Thoracic aorta (tissue), 2 donors: ENCODE measurements at places on chromosomes 13 and 19. TPM values are rescaled to one million over a fixed set of nuclear protein-coding genes. Genes with fewer than 3 reads are reported as not detected.

GRCh38 chr13:100876044-100876403 lies 201.4 kb upstream of the TMTC4 start:
- no peak overlapping the region for H3K27ac ChIP-seq
- H3K4me3 ChIP-seq, result no peak overlapping the region
- DNase-seq, result no peak

DNA sequence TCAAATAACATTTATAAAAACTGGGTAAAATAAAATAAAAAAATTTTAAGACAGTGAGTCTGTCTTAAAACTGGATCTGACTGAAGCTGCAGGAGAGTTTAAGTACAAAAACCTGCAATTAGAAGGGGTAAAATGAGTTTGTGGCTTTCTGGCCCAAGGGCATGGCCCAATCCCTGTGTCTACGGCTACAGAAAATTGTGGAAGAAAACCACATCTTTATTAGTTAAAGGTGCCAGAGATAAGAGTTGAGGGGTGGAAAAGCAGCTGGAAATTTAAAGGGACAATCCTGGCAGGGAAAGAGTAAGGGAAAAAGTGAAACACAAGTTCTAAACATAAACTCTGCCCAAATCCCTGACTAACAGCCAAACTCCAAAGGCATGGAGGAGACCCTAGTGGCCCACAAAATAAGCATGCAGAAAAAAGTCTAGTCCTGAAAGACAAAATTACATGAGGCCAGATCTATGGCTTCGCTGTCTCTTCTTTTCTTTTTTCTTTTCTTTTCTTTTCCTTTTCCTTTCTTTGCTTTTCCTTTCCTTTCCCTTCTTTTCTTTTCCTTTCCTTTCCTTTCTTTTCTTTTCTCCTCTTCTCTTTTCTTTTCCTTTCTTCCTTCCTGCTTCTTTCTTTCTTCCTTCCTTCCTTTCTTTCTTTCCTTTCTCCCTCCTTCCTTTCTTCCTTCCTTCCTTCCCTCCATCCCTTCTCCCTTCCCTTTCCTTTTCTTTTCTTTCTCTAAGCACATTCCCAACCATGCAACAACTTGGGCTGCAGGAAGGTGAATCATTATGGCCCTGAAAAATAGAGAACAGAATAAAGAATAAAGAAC lies 23.5 kb upstream of the DLEU7 start:
- no peak overlapping the region for H3K27ac ChIP-seq
- H3K4me3 ChIP-seq, result no peak overlapping the region
- no peaks in the 10 kb centered on the region for H3K27me3 ChIP-seq
- no peak for DNase-seq
- no peaks in the 10 kb centered on the region for H3K4me1 ChIP-seq
- no peaks in the 10 kb centered on the region for H3K36me3 ChIP-seq

- peaks cover 28% of the 10 kb centered on the region for H3K4me1 ChIP-seq
- H3K36me3 ChIP-seq, result peaks cover 17% of the 10 kb centered on the region
- H3K27ac ChIP-seq, result peak overlapping the region; percentile 68
- no peak for DNase-seq
- H3K27me3 ChIP-seq, result no peaks in the 10 kb centered on the region
Measured at GRCh38 chr13:41465241-41465847, 8.0 kb downstream of the RGCC start.

- no peak overlapping the region for H3K4me3 ChIP-seq
- H3K4me1 ChIP-seq, result no peaks in the 10 kb centered on the region
- H3K27ac ChIP-seq, result no peak overlapping the region
- H3K27me3 ChIP-seq, result no peaks in the 10 kb centered on the region
Measured at GRCh38 chr19:55809381-55810058, 22.3 kb downstream of the NLRP11 start.

GRCh38 chr13:105334211-105334610 lies 1201.3 kb downstream of the EFNB2 start:
- H3K4me3 ChIP-seq, result peak overlapping the region; percentile 32
- peaks cover 44% of the 10 kb centered on the region for H3K4me1 ChIP-seq
- H3K27ac ChIP-seq, result peak overlapping the region; percentile 52
- no peaks in the 10 kb centered on the region for H3K27me3 ChIP-seq
- H3K36me3 ChIP-seq, result no peaks in the 10 kb centered on the region

DNA sequence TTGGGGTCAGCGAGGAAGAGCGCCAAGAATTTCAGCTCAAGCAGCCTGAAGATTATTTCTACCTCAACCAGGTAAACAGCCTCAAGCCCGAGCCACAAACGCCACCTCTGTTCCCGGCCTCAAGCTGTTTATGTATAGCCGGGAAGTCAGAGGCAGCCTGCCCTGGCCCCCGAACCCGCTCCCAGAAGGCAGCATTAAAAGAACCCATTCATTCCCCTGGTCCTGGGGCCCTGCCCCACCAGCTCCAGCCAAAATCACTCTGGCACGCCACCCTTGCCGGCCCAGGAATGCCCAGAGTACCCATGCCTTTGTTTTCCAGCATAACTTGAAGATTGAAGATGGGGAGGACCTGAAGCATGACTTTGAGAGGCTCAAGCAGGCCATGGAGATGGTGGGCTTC lies 61.2 kb upstream of the USE1 start:
- peaks cover 54% of the 10 kb centered on the region for H3K36me3 ChIP-seq
- H3K4me1 ChIP-seq, result no peaks in the 10 kb centered on the region
- no peaks in the 10 kb centered on the region for H3K27me3 ChIP-seq
- H3K4me3 ChIP-seq, result no peak overlapping the region

GRCh38 chr13:50476577-50477285 lies 366.8 kb downstream of the DLEU7 start:
- no peaks in the 10 kb centered on the region for H3K36me3 ChIP-seq
- H3K4me1 ChIP-seq, result no peaks in the 10 kb centered on the region
- H3K4me3 ChIP-seq, result no peak overlapping the region
- H3K27me3 ChIP-seq, result no peaks in the 10 kb centered on the region

- no peaks in the 10 kb centered on the region for H3K36me3 ChIP-seq
- H3K27ac ChIP-seq, result no peak overlapping the region
- H3K4me1 ChIP-seq, result peaks cover 23% of the 10 kb centered on the region
- H3K27me3 ChIP-seq, result no peaks in the 10 kb centered on the region
- no peak overlapping the region for H3K4me3 ChIP-seq
Measured at GRCh38 chr13:93147298-93147645, 79.3 kb upstream of the GPC6 start.

DNA sequence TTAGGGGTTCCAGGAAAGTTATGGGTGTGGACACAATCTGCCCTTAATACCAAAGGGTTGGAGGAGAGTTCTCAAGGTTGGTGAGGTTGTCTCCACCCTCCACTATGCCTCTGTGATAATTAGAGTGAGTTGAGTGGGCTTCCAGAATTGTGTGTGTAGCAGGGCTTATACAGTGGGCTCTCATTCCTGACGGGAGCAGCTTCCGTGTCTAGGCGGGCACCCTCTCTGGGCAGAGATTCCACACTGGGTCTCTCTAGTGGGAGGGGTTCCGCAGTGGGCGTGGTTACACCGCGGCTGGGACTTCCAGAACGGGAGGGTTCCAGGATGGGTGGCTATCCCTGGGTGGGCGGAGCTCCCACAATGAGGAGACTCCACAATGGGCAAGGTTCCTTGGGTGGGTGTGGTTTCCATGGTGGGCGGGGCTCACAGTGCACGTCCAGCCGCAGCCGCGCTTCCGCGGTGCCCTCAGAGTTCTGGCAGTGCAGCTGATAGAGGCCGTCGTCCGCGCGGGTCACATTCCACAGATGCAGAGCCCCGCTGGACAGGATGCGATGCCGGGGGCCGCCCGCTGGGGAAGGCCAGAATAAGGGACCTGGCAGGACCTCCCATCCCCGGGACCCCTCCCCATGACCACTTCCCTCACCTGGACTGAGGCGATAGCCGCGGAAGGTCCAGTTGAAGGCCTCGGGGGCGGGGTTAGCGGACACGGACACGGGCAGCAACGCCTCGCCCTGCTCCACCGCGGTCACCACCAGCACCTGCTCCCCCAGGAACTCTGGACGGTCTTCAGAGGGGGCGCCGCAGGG lies 8.4 kb downstream of the NPHS1 start:
- no peak overlapping the region for H3K27ac ChIP-seq
- DNase-seq, result no peak
- H3K4me1 ChIP-seq, result peaks cover 8% of the 10 kb centered on the region
- H3K27me3 ChIP-seq, result peaks cover 9% of the 10 kb centered on the region
- H3K4me3 ChIP-seq, result no peak overlapping the region
- H3K36me3 ChIP-seq, result no peaks in the 10 kb centered on the region

- no peaks in the 10 kb centered on the region for H3K27me3 ChIP-seq
- H3K36me3 ChIP-seq, result no peaks in the 10 kb centered on the region
- H3K27ac ChIP-seq, result peak overlapping the region; percentile 5
- H3K4me1 ChIP-seq, result no peaks in the 10 kb centered on the region
- no peak overlapping the region for H3K4me3 ChIP-seq
Measured at GRCh38 chr13:109652531-109652930, 133.9 kb downstream of the IRS2 start.

- no peak overlapping the region for H3K27ac ChIP-seq
- no peak overlapping the region for H3K4me3 ChIP-seq
- no peaks in the 10 kb centered on the region for H3K27me3 ChIP-seq
Measured at GRCh38 chr13:20911037-20911436, 8.5 kb upstream of the XPO4 start.

DNA sequence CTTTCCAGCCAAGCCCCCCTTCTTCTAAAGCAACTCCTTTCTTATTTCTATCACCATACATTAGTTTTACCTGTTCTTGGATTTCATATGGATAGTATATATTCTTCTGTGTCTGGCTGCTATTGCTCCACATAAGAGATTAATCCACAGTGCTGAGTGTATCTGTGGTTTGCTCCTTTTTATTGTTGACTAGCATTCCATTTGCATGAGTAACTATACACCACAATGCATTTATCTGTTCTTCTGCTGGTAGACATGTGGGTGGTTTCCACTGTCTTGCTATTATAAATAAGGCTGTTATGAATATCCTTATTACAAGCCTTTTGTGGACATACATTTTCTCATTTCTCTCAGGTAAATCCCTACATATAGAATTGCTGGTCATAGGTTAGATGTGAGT lies 138.2 kb downstream of the SLC7A1 start:
- no peaks in the 10 kb centered on the region for H3K36me3 ChIP-seq
- no peak for DNase-seq
- H3K27me3 ChIP-seq, result no peaks in the 10 kb centered on the region

GRCh38 chr13:94298346-94298745 lies 181.1 kb downstream of the DCT start:
- H3K27ac ChIP-seq, result no peak overlapping the region
- no peaks in the 10 kb centered on the region for H3K27me3 ChIP-seq
- no peak overlapping the region for H3K4me3 ChIP-seq
- no peaks in the 10 kb centered on the region for H3K4me1 ChIP-seq
- DNase-seq, result no peak

- no peak for DNase-seq
- H3K4me1 ChIP-seq, result no peaks in the 10 kb centered on the region
- no peak overlapping the region for H3K4me3 ChIP-seq
- H3K27me3 ChIP-seq, result no peaks in the 10 kb centered on the region
- no peaks in the 10 kb centered on the region for H3K36me3 ChIP-seq
- H3K27ac ChIP-seq, result no peak overlapping the region
Measured at GRCh38 chr19:51552996-51553725, 17.9 kb upstream of the ZNF175 start.

DNA sequence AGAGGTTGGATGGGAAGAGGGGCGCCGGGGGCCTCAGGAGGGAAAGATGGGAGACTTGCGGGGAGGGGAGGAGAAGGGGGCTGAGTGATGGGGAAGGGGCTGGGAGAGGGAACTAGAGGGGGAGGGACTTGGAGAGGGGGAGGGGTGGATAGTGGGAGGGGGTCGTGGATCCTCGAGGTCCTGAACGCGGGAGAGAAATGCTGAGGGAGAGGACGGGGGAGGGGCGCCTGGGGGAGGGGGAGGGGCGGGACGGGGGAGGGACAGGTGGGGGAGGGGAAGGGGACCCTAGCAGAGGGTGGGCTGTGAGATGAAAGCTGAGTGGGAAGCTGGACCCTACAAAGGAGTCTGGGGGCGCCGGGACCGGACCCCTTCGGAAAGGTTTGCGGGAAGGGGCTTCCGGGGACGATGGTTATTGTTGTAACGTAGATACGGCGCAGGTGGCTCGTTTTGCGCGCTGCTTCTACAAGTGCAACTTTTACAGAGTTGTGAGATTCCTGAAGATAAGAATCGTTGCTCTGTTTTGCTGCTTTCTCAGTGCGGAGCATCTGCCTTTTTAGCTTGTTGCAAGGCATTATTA lies 418 bp downstream of the ZNF444 start:
- no peaks in the 10 kb centered on the region for H3K36me3 ChIP-seq
- H3K4me3 ChIP-seq, result peak overlapping the region; percentile 79
- peak overlapping the region; percentile 41 for H3K27ac ChIP-seq

DNA sequence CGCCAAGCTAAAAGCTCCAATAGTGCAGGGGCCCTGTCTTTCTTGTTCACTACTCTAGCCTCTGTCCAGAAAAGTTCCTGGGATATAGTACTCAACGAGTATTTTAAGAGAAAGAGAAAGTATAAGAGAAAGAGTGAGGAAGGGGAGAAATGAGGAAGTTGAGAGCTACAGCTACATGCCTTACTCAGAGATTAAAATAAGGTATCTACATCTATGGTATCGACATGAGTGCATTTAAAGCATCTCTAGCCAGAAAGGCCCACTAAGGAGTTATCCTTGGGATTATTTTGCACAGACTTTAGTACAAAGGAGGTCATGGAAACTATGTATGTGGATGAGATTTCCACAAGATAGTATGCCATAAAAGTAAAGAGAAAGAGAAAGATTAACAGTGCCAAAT lies 28.5 kb downstream of the MYCBP2 start:
- H3K36me3 ChIP-seq, result peaks cover 7% of the 10 kb centered on the region
- H3K27ac ChIP-seq, result peak overlapping the region; percentile 1
- no peaks in the 10 kb centered on the region for H3K27me3 ChIP-seq

GRCh38 chr13:73278186-73278585 lies 219.4 kb downstream of the KLF5 start:
- H3K27ac ChIP-seq, result no peak overlapping the region
- no peak overlapping the region for H3K4me3 ChIP-seq
- DNase-seq, result no peak
- H3K36me3 ChIP-seq, result no peaks in the 10 kb centered on the region
- peaks cover 6% of the 10 kb centered on the region for H3K4me1 ChIP-seq

GRCh38 chr13:59178344-59178743 lies 985.4 kb downstream of the DIAPH3 start:
- no peak overlapping the region for H3K4me3 ChIP-seq
- no peaks in the 10 kb centered on the region for H3K4me1 ChIP-seq
- no peak for DNase-seq
- H3K36me3 ChIP-seq, result no peaks in the 10 kb centered on the region

Gene KRTDAP
- total RNA-seq, result not detected

Gene CERS1
- 1.1 TPM for total RNA-seq

Gene BSPH1
- total RNA-seq, result not detected

Gene PSG1
- not detected for total RNA-seq

Gene ZNF419
- 13.1 TPM for total RNA-seq

Gene RB1
- 48.1 TPM for total RNA-seq

Gene KLK5
- not detected for total RNA-seq

Gene GPI
- total RNA-seq, result 112 TPM

Gene ZNF417
- total RNA-seq, result 17.6 TPM

Gene SLC5A5
- not detected for total RNA-seq

Gene ADPRHL1
- total RNA-seq, result 11.8 TPM
